ENCODE measurements at places on chromosomes 13 and 19. TPM values are rescaled to one million over a fixed set of nuclear protein-coding genes. Genes with fewer than 3 reads are reported as not detected.

The LRRC25 gene
- 0.15 TPM for total RNA-seq

The HIPK4 gene
- total RNA-seq: 0.13 TPM

The HSH2D gene
- not detected for total RNA-seq

The LILRB5 gene
- 0.05 TPM for total RNA-seq

The PRTN3 gene
- 1.5 TPM for total RNA-seq

The BRSK1 gene
- 7.9 TPM for total RNA-seq

The CRB3 gene
- total RNA-seq: 0.21 TPM

The GJB6 gene
- total RNA-seq: 6.3 TPM
